ENCODE measurements at places on chromosomes 12 and 14.

GRCh38 chr12:115294453-115295133 lies 610.6 kb upstream of the TBX3 start:
- peak; percentile 45 for DNase-seq

- DNase-seq = no peak
Measured at GRCh38 chr14:100622224-100622623, 35.0 kb upstream of the BEGAIN start.

GRCh38 chr12:73935817-73936216 lies 601.8 kb upstream of the ATXN7L3B start:
- no peak for DNase-seq

- no peak for DNase-seq
Measured at GRCh38 chr12:54571193-54572188, 17.0 kb downstream of the PPP1R1A start.

- DNase-seq = peak; percentile 100
Measured at GRCh38 chr14:55102141-55102621, 26.9 kb upstream of the LGALS3 start.

DNA sequence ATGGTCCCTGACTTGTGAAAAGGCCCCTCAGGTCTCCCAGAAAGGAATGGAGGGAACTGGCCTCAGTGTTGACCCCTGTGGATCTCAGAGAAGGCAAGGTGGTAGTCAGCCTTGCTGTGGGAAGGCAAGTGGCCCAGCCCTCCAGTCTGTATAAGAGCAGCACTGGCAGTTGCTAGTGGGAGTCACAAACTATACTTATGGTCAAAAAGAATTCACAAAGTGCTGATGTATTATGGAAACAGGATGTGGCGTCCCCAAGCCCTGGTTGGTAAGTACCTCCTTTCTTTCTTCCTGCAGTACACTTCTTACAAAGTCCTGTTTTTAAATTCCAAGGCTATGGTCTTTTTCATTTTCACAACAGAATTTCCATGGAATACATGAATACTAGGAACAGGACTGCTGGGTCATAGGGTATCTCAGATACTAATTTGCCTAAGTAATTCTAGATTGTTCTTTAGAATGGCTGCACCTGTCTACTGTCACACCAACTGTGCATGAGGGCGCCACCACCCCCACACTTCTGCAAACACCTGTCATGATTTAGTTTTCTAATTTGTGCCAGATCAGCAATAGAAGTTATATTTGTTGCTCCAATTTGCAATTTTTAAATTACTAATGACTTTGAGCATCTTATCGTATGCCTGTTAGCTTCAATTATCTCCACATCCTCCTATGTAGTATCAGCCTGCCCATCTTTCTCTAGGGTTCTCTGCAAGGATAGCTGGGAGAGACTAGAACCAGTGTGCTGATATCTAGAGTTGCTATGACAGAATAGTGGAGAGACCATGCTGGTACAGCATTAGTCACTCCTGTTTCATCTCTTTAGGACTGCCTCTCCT lies 40.7 kb upstream of the TMEM263 start:
- DNase-seq = no peak

DNA sequence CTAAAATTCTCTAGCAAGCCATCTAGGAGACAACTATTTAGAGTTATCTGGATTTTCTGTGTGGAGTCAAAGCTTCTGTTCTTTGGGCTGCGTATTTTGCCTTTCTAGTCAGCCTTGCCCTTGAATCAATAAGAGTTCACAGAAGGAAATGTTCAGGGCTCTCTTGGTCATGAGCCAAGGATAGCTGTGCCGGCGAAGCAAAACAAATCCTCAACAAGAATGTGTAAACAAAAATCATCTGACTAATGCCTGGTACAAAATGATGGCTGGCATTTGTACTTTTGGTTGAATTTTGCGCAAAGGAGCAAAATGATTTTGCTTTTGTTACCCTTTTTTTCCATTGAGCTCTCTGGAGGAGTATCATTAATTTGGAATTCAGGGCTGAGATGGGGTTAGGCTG lies 171.1 kb downstream of the DACT1 start:
- DNase-seq = peak; percentile 48

DNA sequence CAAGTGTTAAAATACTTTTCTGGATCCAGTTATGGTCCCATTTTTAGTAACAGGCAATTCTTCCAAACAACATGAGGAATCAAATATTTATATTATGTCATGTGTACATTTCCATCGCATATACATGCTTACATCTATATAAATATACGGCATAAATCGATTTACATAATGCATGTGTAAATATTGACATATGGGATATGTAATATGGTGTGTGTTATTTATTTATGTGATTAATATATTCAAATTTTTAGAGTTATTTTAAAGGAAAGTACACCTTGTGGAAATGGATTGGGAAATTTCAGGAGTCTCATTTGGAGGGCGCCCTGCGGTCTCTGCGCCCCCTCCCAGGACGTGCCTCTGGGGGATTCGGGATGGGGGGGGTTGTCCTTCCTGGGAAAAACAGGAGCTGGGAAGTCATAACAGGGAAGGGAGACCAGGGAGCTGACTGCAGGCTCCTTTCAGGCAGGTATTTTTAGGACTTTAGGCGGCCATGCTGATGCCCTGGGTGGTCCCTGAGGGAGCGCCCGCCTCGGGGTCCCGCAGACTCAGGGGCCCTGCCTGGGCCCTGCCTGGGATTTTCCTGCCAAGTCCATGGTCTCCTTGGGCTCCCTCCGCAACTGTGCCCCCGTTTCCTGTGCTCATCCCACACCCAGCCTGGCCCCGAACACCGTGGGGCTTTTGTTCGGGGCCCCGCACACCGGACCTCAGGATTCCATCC lies 82.7 kb upstream of the SFSWAP start:
- no peak for DNase-seq

- DNase-seq = peak; percentile 81
Measured at GRCh38 chr12:54439521-54440255, 20.6 kb upstream of the ITGA5 start.

GRCh38 chr12:11960646-11961045 lies 110.1 kb upstream of the BCL2L14 start:
- DNase-seq = no peak

GRCh38 chr12:101764051-101764792 lies 25.0 kb upstream of the SYCP3 start:
- DNase-seq = no peak

DNA sequence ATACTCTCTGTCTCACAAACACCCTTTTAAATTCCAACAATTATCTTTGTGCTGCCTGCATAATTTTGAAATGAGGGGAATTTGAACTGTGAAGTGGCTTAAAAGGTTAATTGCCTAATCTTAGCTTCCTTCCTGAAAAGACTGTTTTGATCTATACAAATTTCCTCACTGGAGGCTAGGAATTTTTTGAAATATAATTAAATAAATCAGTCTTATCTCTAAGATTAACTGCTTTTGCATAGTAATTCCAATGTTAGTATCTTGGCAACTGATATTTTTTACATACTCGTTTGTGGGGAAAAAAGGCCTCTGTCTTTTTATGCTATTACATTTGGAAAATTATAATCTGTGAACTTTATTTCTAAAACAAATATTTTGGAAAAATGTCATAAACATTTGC lies 498.5 kb downstream of the TMTC2 start:
- DNase-seq = no peak

DNA sequence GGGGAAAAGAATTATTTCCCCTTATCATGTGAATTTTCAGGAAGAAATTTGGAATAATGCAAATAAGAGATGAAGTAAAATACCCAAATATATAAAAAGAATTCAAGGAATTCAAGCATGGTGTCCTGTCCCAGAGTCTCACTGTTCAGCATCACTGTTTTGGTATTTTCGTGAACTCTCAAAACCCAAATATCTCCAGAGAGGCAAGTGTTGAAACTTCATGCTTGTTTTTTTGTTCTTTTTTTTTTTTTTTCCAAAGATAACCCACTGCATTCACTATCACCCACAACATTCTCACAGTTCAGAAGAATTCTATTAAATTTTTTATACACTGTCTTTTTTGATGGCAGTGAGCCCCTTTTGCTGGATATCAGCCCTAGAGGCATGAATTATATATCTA lies 354.9 kb downstream of the DIO2 start:
- peak; percentile 55 for DNase-seq

DNA sequence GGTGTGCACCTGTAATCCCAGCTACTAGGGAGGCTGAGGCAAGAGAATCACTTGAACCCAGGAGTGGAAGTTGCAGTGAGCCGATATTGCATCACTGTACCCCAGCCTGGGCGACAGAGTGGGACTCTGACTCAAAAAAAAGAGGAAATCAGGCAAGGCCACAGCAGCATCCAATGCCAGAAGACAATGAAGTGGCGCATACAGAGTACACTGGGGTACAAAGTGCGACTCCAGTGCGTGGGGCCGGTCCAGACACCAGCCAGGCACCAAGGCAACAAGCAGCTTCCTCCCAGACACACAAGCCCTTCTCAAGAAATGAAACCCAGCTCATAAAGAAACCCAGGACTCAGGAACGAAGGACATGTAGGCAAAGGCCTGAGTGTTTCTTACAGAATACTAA lies 28.2 kb downstream of the TTC7B start:
- no peak for DNase-seq

GRCh38 chr12:54032086-54032619 lies 697 bp upstream of the HOXC5 start:
- no peak for DNase-seq

DNA sequence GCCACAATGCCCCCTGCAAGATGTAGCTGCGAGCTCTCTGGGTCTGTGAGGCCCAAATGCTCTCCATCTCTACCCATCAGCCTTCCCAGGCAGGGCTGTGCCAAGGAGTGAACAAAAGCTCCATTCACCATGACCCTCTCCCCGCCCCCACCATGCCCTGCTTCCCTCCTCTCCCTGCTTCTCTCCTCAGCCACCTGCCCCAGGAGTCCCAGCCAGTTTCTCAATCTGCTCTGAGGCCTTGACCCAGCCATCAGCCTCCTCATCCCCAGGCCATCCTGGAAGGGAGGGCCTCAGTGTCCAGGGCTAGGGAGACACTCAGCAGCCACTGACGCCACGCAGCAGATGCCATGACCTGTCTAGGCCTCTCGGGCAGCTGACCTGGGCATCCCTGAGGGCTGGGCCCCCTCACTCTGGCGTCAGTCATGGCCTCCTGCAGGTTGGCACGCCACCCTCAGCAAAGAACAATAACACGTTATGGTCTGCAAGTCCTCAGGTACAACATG lies 8.5 kb upstream of the KRT5 start:
- no peak for DNase-seq

DNA sequence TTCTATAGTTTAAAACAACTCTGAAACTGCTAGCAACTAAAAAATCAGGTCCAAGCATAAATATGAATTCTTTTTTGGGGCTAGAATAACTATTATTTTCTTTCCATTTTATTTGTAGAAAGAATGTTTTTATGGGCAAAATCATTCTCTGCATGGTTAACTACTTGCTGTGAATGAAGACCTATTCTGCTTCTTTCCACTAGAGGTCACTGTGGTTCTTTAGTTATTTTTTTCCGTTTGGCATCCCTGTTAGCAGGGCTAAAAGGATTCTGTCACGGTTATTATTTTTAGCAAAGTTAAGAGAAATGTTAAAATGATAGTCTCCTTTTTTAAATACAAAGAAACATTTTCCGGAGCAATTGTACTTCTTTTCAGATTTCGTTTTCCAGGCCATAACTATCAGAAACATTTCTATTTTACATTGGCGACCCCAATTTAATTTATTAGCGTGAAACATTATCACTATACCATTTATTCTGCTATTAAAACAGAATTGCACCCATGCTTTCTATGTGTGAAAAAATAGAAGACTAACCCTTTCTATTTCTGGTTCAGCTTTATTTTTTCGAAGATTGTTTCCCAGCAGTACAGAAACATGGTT lies 404.8 kb downstream of the ATP23 start:
- DNase-seq = peak; percentile 67

GRCh38 chr12:8596561-8596960 lies 16.1 kb downstream of the AICDA start:
- no peak for DNase-seq

GRCh38 chr12:18646286-18646890 lies 91.4 kb downstream of the PLCZ1 start:
- DNase-seq = no peak

GRCh38 chr12:9367201-9367600 lies 159.0 kb upstream of the PZP start:
- DNase-seq = no peak

GRCh38 chr14:73785834-73786635 lies 65.6 kb upstream of the PTGR2 start:
- peak; percentile 88 for DNase-seq

DNA sequence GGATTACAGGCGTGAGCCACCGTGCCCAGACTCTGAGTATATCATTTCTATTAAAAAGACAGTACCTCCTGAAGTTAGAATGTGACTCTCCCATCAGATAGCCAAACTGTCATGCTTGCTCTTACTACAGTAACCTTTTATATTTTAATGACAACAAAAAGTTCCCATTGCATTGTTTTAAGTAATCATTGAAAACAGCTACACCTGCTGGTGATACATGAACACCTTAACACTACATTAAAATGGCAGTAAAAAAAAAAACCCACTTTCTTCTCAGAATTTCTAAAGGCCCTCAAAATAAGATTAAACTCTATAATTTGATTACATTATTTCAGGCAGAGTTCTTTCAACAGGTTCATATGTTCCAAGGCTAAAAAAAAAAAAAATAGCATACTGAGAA lies 76.7 kb downstream of the SH2B3 start:
- DNase-seq = no peak

GRCh38 chr12:19186722-19187661 lies 57.5 kb downstream of the PLEKHA5 start:
- DNase-seq = peak; percentile 53

GRCh38 chr14:29442696-29443095 lies 485.0 kb downstream of the PRKD1 start:
- DNase-seq = peak; percentile 69

GRCh38 chr12:96143392-96143791 lies 50.8 kb upstream of the ELK3 start:
- DNase-seq = no peak

GRCh38 chr14:41718477-41719166 lies 111.9 kb downstream of the LRFN5 start:
- no peak for DNase-seq

DNA sequence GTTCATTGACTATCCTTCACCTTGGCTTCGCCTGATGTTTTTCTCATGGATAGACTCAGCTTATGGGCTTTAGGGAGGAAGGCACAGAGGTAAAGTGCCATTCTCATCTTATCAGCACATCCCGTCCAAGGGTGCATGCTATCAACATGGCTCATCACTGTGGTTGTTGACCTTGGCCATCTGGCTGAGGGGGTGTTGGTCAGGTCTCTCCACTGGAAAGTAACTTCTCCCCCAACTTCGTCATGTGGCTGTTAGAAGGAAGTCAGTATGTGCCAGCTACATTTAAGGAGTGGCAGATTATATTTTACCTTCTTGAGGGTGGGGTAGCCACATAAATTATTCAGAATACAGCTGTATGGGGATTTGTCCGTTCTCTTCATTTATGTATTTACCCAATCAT lies 68.9 kb downstream of the EML1 start:
- peak; percentile 6 for DNase-seq

DNA sequence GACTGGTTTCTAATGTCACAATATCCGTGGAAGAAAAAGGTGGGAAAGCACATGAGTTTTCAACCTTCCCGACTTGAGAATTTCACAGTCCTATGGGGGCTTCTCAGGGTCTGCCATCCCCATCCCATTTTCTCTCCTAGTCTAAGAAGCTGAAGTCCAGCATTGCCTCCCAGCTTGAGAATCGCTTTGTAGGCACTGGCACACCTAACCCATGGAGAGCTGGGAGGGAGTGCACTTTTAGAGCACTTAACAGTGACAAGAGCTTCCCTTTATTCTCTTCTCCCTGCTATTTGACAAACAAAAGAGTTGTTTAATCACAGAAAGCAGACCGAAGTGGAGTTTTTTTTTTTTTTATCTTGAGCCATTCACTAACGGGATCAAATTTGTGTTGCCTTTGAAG lies 22.8 kb upstream of the SRRM4 start:
- DNase-seq = no peak

- DNase-seq = no peak
Measured at GRCh38 chr14:38121320-38122020, 86.2 kb upstream of the SSTR1 start.

All from fibroblast of skin of right biceps (primary cell).